AG09319 (cell line): ENCODE measurements at places on chromosomes 12 and 14.

GRCh38 chr14:65604936-65605335 is 192.4 kb downstream of the FUT8 start:
- DNase-seq: no peak

GRCh38 chr14:60327447-60328331 is 78.7 kb downstream of the PPM1A start:
- DNase-seq: no peak

- DNase-seq: no peak
Observed at GRCh38 chr12:106246891-106247673, 738 bp downstream of the CKAP4 start.

- DNase-seq: no peak
Observed at GRCh38 chr12:31783996-31784645, 55.3 kb upstream of the AMN1 start.

- no peak for DNase-seq
Observed at GRCh38 chr12:30968211-30968610, 41.7 kb downstream of the TSPAN11 start.

DNA sequence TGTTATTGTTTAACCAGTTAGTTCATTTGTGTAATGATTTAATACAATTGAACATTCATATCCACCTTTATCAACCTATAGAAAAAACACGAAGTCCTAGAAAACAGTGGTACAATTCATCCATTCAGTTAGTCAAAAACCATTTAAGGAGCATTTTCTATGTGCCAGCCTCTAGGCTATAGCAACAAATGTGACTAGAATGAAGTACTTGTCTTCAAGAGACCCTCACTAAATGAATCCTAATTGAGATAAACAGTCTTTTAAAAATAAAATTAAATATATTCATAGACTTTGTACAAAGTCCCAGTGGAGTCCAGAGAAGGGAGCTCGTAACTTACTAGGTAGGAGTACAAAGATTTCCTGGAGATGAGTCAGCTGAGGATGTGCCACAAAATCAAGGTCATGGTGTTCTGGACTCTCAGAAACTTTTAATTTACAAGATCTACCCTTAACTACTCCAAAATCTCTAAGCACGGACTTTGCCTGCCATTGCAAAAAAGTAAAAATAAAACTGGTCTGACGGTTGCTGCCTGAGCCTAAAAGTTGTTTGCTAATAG is 430.7 kb upstream of the DCN start:
- no peak for DNase-seq

DNA sequence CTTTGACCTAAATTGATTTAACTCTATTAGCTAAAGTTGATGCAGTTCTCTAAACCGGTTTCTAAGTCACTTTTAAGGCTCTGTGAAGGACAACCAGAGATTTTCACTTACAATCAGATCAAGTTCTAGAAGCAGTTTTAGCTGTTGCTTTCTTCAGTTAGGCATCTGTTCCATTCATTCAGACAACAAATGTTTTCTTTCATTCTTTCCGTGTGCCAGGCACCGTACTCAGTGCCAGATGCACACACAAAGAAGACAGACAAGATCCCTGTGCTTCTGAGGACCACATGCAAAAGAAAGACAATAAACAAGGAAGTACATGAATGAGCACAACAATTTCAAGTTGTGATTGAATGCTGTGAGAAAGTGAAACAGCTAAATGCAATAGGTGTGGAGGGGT is 11.1 kb upstream of the EGLN3 start:
- DNase-seq: no peak

- no peak for DNase-seq
Observed at GRCh38 chr12:94872671-94872970, 130.9 kb downstream of the NDUFA12 start.

GRCh38 chr12:114827461-114827860 is 143.5 kb upstream of the TBX3 start:
- no peak for DNase-seq

GRCh38 chr14:34053666-34054065 is 102.8 kb upstream of the EGLN3 start:
- DNase-seq: no peak

- no peak for DNase-seq
Observed at GRCh38 chr12:110931315-110931728, 10.9 kb upstream of the MYL2 start.

- DNase-seq: no peak
Observed at GRCh38 chr14:54048736-54049135, 92.1 kb upstream of the BMP4 start.

- DNase-seq: no peak
Observed at GRCh38 chr14:31543969-31544799, 17.0 kb upstream of the NUBPL start.

GRCh38 chr14:101025131-101025530 is 121.6 kb upstream of the RTL1 start:
- no peak for DNase-seq

DNA sequence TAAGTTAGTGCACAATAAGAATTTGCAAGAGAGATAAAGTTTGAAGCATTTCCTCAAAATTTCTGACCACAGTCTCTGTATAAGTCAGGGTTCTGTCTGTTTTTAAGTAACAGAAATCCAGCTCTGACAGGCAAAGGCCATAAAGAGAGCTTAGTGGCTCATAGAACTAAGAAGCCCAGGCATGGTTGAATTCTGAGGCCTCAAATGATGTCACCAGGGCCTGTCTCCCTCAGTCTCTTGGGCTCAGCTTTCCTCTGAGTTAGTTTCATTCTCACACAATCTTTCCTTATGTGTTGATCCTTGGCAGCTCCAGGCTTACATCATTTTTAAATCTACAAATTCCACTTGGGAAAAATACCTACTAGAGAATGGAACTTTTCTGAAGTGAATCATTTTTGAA is 173.4 kb upstream of the ATP2B1 start:
- no peak for DNase-seq

DNA sequence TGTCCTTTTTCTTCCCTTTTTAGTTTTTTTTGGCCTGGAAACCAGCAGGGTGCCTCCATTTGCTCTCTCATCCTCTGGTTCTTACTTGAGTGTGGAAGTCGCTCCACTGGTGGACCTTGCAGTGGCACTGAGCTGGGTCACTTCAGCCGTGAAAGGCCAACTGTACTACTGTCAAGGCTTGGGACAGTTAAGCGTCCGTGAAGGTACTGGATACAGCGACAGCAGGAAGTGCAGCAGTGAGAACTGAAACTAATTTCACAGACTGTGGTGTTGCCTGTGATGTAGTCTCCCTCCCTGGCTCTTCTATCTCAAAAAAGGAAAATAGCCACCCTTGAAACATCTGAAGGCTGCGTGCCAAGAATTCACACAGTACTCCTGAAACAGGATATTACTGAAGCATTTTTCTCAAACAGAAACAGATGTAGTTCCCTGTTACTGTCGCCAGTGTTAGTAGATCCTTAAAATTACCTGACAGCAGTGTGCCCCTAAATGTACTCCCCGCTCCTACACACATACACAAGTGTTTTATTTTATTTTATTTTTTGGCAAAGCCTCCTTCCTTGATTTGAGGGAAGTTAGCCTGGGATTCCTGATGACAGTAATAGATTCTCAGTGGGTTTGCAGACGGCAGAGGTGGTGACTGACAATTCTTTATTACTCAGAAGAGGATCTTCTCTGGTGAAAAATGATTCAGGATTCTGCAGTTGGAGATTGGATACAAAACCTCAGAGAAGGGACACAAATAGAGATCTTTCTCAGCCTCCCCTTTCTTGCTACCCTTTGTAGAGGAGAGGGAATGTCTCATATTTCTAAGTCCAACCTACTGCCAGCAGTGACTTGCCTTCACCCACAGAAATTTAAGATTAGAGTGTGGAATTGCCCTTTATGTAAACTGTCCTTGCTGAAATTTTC is 4.4 kb downstream of the SUSD6 start:
- DNase-seq: no peak

GRCh38 chr12:88591343-88591742 is 11.1 kb upstream of the KITLG start:
- DNase-seq: no peak
